ENCODE measurements at places on chromosomes 1 and 21. TPM values are rescaled to one million over a fixed set of nuclear protein-coding genes. Genes with fewer than 3 reads are reported as not detected.

F5 gene
- total RNA-seq, result 0.07 TPM

TRIM62 gene
- 4.3 TPM for total RNA-seq

RIPPLY3 gene
- total RNA-seq, result not detected

LCE1C gene
- not detected for total RNA-seq

MAP3K6 gene
- total RNA-seq, result 29.8 TPM

CRYBG2 gene
- 0.56 TPM for total RNA-seq

IL10 gene
- total RNA-seq, result 0.44 TPM

NR5A2 gene
- total RNA-seq, result 0.84 TPM

AIM2 gene
- total RNA-seq, result 0.52 TPM

SLC6A17 gene
- total RNA-seq, result 0.18 TPM

CELA2A gene
- total RNA-seq, result 2.1 TPM

CFAP141 gene
- total RNA-seq, result not detected

KRTAP8-1 gene
- not detected for total RNA-seq

DNA sequence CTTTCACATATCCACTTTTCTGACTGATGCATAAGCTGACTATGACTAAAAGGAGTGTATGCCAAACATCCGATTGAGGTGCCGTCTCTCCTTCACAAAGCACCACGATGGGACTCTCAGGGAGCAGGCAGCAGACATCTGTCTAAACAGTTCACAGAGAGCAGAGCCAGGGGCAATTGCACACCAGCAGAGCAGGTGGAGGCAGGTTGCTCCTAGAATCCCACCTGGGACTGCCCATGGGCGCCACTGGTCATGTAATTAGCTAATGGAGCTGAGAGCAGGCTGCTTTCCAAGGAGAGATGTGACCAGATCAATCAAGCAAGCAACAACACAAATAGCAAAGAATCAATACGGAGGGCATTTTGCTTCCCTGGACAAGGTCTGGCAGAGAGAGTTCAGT, 30.5 kb upstream of the COA6 start:
- DNase-seq, result no peak

DNA sequence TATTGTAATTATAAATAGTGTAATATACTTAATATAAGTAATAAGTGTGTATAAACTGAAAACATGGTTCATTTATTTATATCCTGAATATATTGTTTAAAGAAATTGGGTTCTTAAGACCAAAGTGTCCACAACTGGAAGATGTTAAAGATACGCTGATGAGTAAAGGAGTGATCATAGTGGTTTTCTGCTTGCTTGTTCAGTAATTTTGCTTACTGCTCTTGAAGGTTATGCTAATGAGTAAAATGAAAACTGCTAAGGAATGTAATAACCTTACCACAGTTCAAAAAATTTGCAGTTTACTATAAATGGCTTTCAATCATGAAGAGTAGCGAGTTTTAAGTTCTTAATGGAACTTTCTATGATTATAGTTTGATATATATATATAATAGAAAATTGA, 22.0 kb downstream of the DONSON start:
- no peak for DNase-seq

DNA sequence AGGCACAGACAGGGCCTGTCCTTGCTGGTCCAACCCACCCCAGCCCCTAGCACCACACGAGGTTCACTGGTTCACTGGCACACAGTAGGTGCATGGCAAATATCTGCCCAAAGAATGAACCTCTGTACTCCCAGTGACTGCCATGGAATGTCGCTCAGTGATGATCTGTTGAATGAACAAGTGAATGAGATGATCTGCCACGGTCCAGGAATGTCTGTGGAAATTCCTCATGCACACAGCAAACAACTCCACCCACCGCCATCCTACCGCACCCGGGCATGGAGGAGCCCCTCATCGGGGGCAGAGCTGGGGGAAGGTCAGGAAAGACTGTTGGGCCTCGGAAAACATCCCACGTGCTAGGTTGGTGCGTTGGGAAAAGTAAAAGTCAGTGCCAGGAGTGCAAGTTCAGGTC, 1.7 kb downstream of the HSPG2 start:
- DNase-seq, result no peak

GRCh38 chr1:203547771-203548421, 53.9 kb downstream of the OPTC start:
- DNase-seq, result no peak

DNA sequence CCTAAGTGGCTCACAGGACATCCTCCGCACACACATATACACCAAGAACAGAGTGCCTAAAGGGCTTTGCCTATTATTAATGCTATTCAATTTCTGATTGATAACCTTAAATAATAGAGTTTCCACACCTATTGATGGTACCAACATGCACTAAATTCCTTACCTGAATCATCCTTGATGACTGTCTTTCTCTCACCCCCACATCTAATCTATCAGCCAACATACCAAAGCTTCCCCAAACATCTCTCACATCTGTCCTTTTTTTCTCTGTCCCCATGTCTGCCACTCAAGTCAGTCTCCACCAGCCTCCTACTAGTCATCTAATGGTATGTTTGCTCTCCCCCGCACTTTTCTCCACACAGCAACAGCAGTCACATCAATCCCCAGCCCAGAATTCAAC, 174.4 kb downstream of the DSCAM start:
- no peak for DNase-seq

GRCh38 chr1:41582851-41583657, 98.6 kb upstream of the EDN2 start:
- DNase-seq, result no peak

DNA sequence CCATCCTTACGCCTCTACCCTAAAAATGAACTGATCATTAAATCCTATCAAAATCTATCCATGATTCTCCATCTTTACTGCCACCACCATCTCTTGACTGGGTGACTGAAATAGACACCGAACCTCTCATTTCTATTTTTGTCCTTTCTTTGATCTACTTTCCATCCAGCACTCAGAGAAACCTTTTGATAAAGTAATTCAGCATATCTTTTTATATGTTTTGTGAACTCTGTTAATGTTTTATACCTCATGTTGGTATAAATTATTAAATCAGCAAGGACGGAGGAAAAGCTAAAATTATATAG, 13.0 kb downstream of the PCNX2 start:
- no peak for DNase-seq

GRCh38 chr1:205199931-205200299, 11.6 kb downstream of the DSTYK start:
- DNase-seq, result no peak

- no peak for DNase-seq
Measured at GRCh38 chr1:77906019-77906545, 17.7 kb downstream of the NEXN start.

DNA sequence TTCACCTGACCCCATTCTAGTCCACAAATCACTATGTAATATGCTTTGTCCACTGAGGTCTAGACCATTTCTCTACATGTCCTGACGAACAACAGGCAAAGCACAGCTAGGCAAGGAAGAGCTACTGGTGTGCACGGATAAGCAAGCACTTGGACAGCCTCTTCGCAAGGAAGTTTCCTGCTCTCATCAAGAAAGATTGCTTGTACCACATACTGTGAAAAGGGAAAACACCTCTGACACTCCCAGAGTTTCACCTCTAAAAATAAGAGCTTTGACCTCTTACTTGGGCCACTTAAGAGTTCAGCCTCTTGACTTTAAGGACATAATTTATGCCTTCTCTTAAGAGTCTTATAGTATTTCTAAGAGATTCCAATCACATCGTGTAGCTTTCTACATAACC, 36.0 kb upstream of the LPAR3 start:
- no peak for DNase-seq

DNA sequence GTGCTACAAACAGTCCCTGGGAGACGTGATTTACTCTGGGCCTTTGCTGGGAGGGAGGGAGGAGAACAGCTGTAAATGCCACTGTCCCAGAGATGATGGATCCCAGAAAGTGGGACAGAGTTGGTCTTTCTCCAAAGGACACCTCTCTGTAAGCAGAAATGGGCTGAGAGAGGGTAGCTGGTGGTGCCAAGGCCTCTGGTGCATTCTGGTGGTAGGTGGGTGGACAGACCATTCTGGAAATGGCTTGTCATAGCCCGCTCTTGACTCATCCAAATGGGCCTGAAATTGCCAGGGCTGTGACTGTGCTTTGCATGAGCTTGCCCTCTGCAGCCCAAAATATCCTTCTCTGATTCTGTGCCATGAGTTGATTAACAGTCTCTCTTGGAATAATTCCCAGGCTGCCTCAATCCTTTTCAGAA, 36.1 kb downstream of the CCDC185 start:
- DNase-seq, result peak; percentile 57

- DNase-seq, result no peak
Measured at GRCh38 chr1:25562928-25563283, 19.5 kb downstream of the LDLRAP1 start.

GRCh38 chr21:28971171-28971570, 21.5 kb downstream of the LTN1 start:
- no peak for DNase-seq

DNA sequence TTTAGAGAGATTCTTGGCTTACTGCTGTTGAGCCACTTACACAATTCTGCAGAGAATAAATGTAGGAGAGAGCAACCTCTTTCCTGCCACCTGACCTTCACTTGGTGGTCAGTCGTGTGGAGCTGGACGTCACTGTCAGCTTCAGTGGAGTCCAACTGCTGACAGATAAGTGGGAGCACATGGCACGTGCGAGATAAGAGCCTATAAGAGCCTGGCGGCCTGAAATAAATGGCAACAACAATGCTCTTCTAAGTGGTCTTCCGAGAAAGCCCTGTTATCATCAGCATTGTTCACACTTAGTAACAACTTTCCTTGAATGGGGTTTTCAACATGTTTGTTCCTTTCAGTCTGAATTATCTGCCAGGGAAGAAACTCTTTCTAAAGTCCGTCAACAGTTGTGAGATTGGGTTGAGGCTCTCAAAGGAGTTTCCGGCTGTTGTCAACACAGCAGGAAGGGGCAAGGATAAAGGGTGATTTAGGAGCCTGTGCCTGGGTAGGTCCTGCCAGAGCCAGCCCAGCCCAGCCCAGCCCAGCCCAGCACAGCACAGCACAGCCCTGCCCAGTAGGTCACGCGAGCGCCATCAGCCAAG, 57.2 kb upstream of the RUNX1 start:
- DNase-seq, result no peak

- no peak for DNase-seq
Measured at GRCh38 chr1:170239445-170239844, 93.7 kb downstream of the NTMT2 start.

GRCh38 chr1:55046871-55047270, 7.5 kb downstream of the PCSK9 start:
- DNase-seq, result no peak

GRCh38 chr1:85048296-85049064, at the start of gene MCOLN3:
Gene MCOLN3, minus strand, starts transcription at chr1:85048500. Its CDS starts 3,140 bp downstream, at chr1:85045360.
- peak; percentile 62 for DNase-seq

- no peak for DNase-seq
Measured at GRCh38 chr1:201264072-201264471, 19.2 kb upstream of the PKP1 start.

GRCh38 chr1:30911059-30911954, 2.7 kb upstream of the SDC3 start:
- peak; percentile 90 for DNase-seq

GRCh38 chr1:247316590-247317197, 15.0 kb downstream of the ZNF496 start:
- DNase-seq, result no peak

DNA sequence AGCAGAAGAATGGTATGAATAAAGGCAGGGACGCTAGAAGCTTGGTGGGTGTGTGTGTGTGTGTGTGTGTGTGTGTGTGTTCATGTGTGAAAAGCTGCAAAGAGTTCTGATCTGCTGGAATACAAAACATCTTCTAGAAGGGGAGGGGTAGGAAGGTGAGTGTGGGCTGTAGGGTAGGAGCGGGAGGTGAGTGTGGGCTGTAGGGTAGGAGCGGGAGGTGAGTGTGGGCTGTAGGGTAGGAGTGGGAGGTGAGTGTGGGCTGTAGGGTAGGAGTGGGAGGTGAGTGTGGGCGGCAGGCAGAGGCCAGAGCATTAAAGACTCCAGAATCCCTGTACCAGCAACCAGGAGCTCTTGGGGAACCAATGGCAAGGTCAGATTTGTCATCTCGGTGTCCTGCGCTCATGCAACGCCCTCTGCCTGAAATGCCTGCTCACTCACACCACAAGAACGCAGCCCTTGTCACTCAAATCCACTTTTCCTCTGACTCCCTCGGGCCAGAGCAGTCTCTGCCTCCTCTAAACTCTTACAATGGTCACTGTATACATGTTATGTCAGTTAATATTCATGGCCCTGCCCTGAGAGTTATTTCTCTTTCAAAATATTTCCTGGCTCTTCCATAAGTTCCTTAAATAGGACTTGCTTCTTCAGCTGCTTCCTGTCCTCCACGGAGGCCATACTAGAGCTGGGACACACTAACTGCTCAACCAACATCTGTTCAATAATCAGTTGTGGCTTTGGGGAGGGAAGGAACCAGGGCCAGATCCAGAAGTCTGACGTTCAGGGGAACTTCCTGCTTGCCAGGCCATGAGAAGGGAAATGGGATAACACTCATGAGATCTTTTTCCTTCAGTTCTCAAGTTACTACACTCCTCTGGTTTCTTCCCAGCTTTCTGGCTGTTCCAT, 53.6 kb upstream of the ZNF644 start:
- DNase-seq, result no peak

- DNase-seq, result no peak
Measured at GRCh38 chr1:29260531-29260930, 24.2 kb downstream of the PTPRU start.
